ENCODE measurements at places on chromosomes 2 and 18.

DNA sequence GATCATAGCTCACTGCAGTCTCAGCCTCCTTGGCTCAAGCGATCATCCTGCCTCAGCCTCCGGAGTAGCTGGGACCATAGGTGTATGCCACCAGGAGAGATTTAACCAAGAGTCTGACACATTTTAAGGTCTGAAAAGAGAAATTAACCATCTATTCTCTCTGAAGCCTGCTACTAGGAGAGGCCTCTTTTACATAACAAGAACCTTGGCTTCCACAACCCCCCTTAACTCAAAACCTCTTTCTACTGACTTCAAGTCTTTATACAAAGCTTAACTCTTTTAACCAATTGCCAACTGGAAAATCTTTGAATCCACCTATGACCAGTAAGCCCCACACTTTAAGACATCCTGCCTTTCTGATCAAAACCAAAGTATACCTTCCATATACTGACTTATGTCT lies 279.9 kb upstream of the CELF4 start:
- no peak for DNase-seq

- DNase-seq, result no peak
Measured at GRCh38 chr18:9809697-9810096, 76.1 kb upstream of the TXNDC2 start.

DNA sequence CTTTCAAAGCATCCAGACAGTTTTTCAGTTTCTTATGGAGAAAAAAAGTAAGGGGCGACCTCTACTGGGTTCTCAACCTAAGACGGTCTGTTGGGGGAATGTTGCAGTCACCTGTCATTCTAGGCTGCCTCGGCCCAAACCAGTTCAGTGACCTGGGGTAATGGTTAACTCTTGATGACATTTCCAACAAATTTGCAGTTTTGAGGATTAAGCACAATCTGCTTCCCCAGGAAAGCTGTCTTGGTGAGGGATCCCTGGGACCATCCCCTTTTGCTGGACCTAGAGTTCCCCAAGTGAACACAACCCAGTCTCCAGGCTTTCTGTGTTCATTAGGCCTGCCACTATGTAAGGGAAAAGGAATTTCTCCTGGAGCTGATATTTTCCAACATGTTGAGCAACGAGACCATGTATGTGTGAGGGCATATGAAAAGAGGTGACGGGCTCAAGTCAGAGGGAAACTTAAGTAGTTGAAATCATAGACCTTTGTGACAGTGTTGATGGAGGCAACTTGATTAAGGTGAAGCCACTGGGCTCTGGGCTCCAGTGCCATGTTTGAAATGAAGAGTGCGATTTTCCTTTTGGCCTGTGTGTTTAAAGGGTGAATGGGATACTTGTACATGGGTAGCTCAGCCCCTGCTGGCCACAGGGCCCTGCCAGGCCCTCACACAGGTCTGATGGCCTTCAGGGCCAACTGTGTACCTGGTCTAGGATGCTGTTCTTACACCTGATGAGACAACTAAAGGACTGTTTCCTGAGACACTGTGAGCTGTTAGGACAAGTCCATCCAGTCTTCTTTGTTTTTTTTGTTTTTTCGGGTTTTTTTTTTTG lies 27.0 kb downstream of the FOSL2 start:
- no peak for DNase-seq

DNA sequence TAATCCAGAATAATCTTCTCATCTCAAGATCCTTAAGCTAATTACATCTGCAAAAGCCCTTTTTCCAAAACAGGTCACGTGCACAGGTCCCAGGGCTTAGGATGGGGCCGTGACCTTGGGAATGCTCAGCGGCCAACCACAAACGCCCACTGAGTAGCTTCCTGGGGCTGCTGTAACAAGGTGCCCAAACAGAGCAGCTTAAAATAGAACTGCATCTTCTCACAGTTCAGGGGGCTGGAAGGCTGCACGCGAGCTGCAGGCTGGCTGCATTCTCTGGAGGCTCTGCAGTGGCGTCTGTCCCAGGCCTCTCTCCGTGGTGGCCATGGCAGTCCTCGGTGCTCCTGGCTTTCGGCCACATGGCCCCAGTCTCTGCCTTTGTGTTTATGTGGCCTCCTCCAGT lies 31.9 kb downstream of the ADI1 start:
- DNase-seq, result no peak

DNA sequence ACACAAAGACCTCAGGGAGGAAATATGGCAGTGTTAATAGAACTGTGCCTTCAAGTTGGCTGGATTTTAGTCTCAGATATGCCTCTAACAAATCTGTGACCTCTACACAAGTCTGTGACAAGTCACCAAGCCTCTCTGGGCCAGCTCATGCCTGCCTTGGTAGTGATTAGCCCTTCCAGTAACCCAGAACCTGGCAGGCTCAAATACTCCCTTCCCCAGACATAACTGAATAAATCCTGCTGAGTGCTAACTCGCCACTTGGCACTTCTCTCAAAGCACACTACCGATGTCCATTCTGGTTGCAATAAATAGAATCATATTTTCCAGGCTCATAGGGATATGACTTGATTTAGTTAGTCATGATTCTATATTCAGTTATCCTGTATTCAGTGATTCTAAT lies 15.3 kb upstream of the THSD7B start:
- DNase-seq, result no peak

All from hematopoietic multipotent progenitor cell treated with erythropoietin and hydrocortisone succinate and interleukin-3 and kit ligand, for 17 days (in vitro differentiated cells).